Cortex of kidney (tissue), 1 donor: ENCODE measurements at places on chromosomes 1 and 21.

- DNase-seq = no peak
These were observed 124.0 kb upstream of the C8B start for GRCh38 chr1:57089855-57090254.

DNA sequence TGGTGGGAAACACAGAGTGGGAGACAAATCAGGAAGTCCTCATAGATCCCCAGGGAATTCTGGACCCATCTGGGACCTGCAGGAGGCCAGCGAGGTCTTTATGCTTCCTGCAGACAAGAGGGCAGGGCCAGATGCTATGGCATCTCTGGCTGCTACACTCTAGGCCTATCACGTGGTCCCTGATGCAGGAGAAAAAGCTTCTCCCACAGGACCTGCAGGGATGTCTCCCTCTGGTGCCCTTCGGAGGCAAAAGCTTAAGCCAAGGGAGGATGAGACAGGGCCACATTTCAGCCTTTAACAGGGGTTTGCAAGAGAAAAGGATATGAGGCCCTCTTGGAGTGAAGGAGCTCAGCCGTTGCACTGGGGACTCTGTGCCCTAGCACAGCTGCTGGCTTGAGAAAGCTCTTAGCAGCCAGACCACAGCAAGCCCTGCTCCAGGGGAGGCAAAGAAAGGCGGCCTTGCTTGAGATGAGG lies 243.0 kb downstream of the C1orf94 start:
- DNase-seq = no peak

DNA sequence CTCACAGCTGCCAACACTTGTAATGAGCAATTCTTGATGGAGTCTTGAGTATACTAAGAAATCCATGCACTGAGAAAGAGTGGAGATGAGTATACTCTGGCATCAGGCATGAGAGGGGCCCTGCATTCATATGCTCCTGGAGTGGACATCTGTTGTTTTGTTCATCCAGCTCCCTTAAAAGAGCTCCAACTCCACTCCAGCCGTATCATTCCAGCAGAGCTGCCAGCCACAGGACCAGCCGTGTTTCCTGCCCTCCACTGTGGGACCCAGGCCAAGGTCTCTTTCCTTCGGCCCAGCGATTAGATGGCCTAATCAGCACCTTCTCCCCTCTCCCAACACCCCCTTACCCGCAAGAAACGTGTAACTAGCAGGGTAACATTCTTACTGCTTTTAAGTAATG lies 144.5 kb downstream of the OMA1 start:
- DNase-seq = no peak

DNA sequence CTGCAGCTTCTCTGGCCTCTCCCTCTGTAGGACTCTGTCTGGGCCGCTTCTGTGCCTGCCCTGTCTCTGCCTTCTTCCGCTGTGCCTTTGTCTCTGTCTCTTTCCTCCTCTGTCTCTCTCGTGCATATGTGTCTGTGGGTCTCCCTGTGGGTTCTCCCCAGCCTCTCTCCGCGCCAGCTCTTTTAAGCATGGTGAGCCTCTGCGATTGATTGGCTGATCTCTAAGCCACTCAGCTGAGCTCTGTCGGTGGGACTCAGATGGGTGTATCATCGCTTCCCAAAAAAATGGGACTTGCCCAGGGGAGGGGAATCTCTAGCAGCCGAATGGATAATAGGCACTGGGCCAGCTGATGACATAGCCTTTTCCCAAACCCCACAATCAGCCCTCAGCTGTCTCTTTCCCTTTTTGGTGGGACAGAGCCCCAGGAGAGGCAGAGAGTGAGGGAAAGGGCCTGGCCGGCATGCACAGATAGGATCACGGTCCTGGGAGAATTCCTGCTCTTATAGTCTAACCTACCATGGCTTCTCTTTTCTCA lies at the start of gene ADAMTS4:
Gene ADAMTS4, minus strand, starts transcription at position 158 of the 535 bp plus-strand sequence. CDS start 427 bp downstream, outside the sequence.
- no peak for DNase-seq

DNA sequence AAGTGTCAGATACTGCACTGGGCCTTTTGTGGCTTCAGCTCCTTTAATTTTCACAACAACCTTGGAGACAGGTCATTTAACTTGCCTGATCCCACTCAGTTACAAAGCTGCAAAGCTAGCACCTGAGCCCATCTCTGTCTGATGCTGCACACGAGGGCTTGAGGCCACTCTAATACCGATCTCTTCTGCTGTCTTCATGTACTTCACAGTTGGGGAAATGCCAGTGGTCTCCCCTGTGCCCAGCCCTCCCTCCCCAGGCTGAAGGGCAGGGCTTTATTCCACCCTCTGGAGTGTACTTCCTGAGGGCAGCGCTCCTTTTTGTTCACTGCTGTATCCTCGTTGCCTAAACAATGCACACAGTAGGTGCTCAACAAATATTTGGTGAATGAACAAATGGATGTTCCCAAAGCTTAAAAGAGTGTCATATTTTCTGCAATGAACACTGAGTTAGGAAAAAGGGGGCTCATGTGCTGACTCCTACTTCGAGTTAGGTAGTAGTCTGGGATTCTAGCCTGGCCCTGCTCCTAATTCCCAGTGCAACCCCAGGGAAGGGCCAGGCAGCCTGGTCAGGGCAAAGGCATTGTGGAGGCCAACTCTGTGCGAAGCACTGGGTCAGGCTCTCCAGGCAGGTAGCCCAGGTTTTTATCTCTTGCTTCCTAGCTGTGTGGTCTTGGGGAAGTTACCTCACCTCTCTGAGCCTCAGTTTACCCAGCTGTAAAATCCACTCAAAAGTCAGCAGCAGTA lies 1.1 kb downstream of the TMCO4 start:
- no peak for DNase-seq

DNA sequence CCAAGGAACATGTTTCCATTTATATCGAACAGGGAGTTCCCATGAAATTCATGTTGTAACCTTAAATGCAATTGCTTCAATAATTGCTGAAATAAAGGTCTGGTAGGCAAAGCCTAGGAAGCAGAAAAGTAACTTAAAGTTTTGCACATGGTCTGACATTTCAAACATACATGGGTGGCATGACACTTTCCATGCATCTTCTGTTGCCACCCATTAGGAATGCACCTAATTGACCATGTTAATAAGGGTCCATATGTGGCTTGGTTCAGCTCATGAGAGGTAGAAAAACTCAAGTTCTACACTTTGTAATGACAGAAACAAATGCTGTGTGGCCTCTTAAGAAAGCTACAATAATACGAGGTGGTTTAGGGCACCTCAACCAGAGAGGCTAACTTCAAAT lies 72.0 kb upstream of the GORAB start:
- no peak for DNase-seq

DNA sequence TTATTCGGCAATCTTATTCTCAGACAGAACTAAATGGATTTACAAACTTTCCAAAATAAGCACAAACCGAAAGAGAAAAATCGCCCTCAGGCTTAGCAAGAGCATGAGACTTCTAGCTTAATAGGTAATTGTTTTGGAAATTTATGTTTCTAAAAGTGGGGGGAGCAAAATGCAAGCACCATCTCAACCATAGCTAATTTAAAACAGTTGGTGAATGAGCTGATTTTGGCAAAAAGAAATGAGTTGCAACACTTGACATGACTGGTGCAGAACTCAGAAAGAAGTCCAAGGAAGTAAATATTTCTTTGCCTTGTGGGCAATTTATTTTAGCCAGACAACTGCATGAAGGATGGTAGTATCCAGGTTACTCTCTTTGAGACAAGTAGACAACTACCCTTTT lies 71.5 kb upstream of the PTGFR start:
- DNase-seq = no peak

- no peak for DNase-seq
These were observed 48.6 kb upstream of the ASPM start for GRCh38 chr1:197195100-197195499.

DNA sequence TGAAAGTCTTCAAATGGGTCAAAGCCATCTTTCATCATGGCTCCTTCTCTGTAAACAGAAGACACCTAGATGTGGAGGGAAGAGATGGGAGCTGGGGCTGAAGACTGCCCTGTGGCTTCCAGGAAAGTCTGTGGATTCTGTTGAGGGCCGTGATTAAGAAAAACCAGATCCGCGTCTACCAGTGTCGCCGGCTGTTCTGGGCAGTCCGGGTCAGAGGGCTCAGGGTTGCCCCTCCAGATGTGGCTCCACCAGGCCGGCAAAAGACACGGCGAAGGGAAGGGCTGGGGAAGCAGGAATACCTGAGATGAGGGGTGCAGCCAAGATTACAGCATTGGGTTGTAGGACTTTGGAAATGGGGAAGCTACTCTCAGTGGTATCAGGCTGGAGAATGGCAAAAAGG lies 162.6 kb downstream of the RHOU start:
- no peak for DNase-seq

GRCh38 chr1:237672748-237673147 lies 218.0 kb downstream of the ZP4 start:
- DNase-seq = no peak

- DNase-seq = no peak
These were observed 515.9 kb downstream of the PLPP3 start for GRCh38 chr1:56063461-56063860.

- no peak for DNase-seq
These were observed 60.4 kb downstream of the NME7 start for GRCh38 chr1:169307176-169307575.

GRCh38 chr1:34905098-34905459 lies 24.4 kb downstream of the DLGAP3 start:
- DNase-seq = no peak

DNA sequence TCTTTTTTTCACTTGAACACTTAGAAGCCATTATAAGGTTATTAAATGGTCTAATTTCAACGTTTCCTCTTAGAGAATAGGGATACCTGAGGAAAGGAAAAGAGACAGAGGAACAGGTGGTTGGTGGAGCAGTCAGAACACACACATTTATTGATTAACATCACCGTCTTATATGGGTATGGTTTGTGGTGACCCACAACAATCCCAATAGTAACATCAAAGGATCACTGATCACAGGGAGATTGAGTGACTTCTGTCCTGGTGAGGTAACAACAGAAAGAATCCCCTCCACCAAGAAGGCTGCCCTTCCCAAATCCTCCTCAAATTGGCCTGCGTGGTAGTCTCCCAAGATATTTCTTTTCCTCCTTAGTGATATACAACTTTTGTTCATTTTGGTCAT lies 474.0 kb downstream of the PLPP3 start:
- no peak for DNase-seq

- DNase-seq = no peak
These were observed 16.4 kb downstream of the S100A7 start for GRCh38 chr1:153444078-153444477.

GRCh38 chr1:165324050-165324449 lies 32.5 kb downstream of the LMX1A start:
- DNase-seq = no peak
